ENCODE measurements at places on chromosomes 7 and 10. TPM values are rescaled to one million over a fixed set of nuclear protein-coding genes. Genes with fewer than 3 reads are reported as not detected.

GRCh38 chr7:150365673-150366398 lies 2.8 kb upstream of the REPIN1 start:
- no peak for DNase-seq

- DNase-seq, result no peak
Measured at GRCh38 chr10:132195366-132196075, 8.8 kb downstream of the DPYSL4 start.

- no peak for DNase-seq
Measured at GRCh38 chr7:100897772-100898454, 2.2 kb upstream of the ACHE start.

- no peak for DNase-seq
Measured at GRCh38 chr10:122263971-122264370, 7.1 kb upstream of the BTBD16 start.

- no peak for DNase-seq
Measured at GRCh38 chr10:90738885-90739284, 119.0 kb downstream of the HTR7 start.

DNA sequence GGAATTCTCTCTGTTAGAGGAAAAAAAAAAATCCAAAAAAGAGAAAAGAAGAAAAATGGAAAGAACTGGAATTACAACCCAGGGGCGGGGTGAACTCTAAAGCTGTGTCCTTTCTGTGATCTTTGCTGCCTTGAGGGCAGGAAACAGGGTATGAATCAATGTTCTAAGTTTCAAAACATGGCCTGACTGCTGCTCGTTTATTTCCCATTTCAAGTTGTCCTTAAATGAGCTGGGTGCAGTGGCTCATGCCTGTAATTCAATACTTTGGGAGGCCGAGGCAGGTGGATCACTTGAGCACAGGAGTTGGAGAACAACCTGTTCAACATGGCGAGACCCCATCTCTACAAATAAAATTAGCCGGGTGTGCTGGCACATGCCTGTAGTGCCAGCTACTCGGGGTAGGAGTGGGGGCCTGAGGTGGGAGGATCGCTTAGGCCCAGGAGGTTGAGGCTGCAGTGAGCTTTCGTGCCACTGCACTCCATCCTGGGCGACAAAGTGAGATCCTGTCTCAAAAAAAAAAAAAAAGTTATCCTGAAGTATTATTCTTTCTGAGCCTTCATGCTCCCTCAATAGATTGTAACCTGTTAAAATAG lies 24.7 kb upstream of the TFAM start:
- no peak for DNase-seq

DNA sequence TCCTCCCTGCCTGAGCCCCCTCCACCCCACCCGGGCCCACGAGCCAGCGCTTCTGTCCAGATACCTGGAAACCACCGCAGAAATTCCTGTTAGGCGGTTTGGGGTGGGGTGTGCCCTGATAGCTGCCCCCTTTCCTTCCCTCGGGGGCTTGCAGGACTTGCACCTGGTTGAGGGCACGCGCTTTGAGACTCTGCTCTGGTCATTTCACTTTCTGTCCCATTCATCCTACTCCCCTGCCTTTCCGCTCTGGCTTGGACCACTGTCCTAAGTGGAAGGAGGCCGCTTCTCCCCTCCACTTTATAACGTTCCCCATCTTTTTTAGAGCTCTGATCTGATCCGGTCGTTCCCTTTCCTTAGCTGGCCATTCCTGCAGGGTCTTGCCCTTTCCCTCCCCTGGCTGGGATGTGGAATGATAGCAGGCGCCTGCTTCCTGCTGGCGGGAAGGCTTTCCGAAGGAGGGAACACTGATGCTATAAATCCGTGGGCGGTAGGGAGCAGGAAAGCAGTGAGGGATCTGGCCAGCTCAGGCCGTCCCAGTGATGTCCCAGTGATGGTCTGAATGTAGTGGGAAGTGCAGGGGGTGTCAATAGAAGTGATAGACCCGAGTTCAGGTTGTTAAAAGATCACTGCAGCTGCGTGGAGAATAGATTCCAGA lies 852 bp upstream of the PRKAR1B start:
- peak; percentile 73 for DNase-seq

Gene BZW2
- 51.3 TPM for total RNA-seq
